ENCODE measurements at places on chromosomes 1 and 21.

DNA sequence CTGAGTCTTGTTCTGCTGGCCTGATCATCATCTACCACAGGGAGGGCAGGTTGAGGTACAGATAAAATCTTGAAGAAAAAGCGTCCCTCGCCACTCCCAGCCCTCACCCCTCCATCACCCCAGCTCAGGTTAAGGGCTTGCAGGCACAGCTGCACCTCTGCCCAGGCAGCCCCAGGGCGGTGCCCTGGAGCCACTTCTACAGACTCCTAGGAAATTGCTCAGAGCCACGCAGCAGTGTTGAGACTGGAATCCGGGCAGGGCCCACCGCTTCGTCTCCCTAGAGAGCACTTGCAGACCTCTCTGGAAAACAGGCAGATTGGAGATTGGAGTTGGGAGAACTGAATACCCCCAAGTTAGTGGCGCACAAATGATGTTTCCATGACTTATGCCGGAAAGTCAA lies 35.3 kb downstream of the VN1R5 start:
- ATAC-seq = no peak

- no peak for ATAC-seq
Measured at GRCh38 chr1:18668750-18669404, 38.2 kb downstream of the PAX7 start.

DNA sequence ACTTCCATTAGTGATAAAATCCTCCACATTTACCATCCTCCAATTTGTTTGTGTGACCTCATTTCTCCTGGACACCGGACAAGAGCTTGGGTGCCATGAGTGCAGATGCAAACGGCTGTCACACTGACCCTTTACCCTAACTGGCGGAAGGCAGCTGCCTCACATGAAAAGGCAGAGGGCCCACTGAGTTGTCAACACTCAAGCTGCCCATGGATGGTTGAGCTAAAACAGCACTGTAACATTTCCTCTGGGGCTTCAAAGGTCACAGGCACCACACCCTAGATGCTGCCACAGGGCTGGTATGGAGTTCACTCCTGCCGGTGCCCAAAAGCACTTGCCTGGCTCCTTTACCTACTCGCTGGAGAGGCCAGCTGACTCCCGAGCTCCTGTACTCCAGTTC lies 653.4 kb downstream of the KCNT2 start:
- ATAC-seq = no peak

DNA sequence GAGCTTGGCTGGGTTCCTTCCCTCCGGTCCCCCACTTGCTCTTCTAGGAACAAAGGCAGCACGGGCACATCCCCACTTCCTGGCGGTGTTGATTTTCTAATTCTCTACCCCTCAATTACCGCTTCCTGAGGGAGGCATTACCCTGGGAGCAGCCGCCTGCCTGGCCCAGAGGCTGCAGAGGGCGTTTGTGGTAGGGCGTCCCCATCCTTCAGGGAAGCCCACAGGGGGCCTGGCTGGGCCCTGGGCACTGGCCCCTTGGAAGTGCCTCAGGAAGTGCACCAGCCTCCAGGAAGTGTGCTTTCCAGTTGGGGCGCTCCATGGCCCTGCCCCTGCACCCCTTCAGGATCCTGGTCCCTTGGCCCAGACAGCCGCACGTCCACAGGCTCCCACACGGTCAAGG lies 42.1 kb upstream of the CASZ1 start:
- no peak for ATAC-seq

DNA sequence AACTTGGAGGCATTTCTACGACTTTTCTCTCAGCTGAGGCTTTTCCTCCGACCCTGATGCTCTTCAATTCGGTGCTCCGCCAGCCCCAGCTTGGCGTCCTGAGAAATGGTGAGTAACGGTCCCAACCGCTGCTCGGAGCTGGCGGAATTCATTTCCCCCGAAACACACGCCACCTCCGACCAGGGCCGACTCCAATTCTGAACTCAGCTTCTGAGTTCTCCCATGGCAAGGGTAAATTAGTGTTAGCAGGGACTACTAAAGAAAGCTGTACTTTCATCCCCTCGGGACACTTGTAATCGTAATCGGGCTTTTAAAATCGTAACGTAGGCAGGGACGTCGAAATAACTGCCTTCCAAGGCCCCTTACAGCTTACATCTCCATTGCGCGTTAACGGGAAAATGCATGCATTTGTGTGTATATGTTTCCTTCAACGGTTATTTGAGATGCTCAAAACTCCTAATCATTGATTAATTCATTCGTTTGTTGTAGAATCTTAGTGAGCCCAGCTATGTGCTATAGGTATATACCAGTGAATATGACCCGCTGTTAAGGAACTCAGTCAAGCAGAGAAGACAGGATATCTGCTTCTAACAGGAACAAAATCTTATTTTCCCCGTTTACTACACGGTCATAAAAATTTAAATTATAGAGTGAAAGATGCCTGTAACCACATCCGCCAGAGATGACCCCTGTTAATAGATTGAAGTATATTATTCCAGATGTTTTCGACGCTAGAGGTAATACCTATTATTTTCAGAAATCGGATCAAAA lies 472 bp downstream of the DTL start:
- peak; percentile 7 for ATAC-seq

- ATAC-seq = peak; percentile 85
Measured at GRCh38 chr21:36079010-36079649, 9.3 kb downstream of the CBR1 start.

GRCh38 chr1:30376054-30376697 lies 347.2 kb downstream of the MATN1 start:
- ATAC-seq = no peak

DNA sequence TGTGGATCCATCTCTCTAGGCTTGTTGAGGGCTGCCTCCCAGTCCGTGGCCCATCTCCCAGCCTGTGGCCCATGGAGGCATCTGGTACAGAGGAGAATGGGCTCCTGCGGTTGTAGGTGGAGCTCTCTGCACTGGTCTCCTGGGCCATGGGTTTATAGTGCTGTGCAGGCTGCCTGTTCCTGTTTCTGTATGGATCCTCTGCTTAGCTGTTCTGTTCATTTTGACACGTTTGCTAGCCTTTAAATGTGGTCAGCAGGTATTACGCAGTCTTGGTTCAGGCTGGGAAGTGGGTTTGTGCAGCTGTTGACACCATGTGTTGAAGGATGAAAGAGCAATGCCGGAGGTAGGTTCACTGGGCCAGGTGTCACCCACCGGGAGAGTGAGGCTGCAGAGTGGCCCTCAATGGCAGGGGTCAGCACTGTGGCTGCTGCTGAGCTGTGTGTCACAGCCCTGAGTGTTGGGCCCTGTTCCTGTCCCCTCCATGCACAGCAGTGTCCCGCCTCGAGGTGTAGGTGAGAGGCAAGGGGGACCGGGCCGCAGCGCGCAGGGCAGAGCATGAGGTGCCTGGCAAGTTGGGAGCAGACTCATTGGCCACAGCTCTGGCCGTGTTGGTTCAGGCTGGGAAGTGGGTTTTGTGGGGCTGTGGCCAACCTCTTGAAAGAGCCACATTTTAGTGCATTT lies 39.0 kb downstream of the SNAP47 start:
- no peak for ATAC-seq

DNA sequence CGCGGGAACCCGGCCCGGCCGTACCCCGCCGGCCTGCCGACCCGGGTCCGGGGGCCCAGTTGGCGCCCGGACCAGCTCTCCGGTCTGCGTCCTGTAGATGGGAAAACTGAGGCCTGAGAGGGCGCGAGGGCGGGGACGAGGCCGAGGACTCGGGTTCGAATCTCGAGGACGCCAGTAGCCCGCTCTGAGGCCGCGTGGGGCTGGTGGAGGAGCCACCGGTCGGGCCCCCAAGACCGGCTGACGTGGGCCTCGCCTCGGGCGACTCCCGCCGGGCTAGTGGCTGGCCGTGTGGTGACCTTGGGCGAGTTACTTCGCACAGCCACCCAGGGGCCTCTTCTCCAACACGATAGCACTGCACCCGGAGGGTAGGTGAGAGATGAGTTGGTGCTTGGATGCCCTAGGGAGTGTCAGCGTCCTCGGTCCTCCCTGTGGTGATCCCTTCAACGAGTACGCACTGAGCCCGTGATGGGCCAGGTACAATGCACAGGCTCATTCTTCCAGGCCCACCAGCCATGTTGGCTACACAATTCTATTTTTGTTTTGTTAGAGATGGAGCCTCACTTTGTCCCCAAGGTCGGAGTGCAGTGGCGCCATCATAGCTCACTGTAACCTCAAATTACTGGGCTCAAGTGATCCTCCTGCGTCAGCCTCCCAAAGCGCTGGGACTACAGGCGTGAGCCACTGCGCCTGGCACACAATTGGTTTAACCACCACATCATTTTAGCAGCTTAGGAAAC lies 404 bp upstream of the SCMH1 start:
- ATAC-seq = no peak

- ATAC-seq = no peak
Measured at GRCh38 chr1:67611846-67612245, 73.2 kb upstream of the GADD45A start.

DNA sequence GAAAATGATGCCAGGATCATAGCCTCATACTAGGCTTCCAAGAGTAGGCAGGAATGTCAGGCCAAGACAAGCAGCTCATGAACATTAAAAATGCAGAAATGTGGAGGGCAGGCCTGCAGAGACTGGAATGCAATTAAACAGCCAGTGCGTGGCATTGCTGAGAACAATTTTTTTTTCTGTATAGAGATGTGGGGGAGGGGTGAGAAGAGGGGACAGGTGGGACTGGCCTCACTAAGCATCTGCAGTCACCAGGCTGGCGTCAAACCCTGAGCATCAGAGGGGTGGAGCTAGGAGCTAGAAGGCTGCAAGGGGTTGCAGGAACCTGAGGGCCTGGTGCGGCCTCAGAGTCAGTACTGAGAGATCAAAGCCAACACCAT lies 114.1 kb downstream of the TNR start:
- no peak for ATAC-seq

- no peak for ATAC-seq
Measured at GRCh38 chr21:42722153-42722552, 68.7 kb downstream of the PDE9A start.

GRCh38 chr1:89361681-89362080 lies 2.2 kb upstream of the GBP6 start:
- ATAC-seq = no peak

DNA sequence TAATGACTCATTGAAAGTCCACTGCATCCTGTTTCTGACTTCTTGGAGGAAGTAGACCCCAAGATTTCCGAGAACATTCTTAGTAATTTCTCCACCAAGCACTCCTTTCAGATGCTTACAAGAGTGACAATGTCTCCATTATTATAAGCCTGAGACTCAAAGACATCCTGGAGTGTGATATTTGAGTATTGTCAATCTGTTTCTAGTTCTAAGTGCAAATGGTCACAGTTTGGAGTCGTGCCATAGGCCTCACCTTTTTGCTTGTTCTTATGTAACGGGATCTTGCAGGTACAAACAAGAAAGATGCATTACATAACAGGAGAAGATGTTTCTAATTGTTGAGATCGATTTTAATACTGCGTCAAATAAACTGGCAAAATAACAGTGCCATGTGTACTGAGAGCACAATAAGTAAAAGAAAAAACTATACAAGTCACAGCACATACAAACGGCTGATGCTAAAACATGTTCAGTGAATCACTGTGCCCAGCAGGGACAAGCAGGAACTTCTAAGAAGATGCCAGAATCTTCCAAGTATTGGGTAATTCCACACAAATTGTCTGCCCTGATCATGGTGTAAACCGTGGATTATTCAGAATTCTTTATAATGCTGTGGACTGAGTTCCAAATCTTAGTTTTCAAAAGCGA lies 54.1 kb downstream of the CD2 start:
- peak; percentile 4 for ATAC-seq

GRCh38 chr1:213060836-213061235 lies 9.8 kb downstream of the RPS6KC1 start:
- no peak for ATAC-seq

DNA sequence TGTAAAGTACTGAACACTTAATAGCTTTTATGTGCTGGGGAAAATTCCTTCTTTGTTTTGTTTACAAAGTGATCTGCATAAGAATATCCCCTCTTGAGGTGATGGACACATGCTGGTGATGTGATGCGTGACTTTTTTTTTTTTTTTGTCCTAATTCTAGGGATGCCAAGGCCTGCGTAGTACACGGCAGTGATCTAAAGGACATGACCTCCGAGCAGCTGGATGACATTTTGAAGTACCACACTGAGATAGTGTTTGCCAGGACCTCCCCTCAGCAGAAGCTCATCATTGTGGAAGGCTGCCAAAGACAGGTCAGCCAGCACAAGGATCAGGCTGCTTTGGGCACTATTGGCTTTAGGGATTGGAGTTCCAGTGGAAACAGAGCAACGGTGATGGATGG lies 24.7 kb downstream of the ATP1A1 start:
- ATAC-seq = no peak

DNA sequence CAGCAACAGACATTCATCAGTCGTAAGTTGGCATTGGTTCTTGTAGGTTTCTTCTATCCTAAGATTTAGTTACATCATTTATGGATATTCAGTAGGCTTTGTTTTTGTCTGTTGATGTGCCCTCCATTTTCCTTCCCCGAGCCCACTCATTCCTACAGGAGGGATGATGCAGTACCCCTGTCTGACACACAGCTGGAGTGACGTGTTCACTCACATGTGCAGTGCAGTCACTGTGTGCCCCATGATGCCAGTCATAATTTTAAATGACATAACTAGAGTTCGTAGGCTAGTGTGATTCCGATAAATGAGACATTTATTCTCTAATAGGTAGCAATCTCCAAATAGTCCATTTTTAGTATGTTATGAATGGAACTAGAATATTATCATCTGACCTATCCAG lies 438.4 kb downstream of the DSCAM start:
- ATAC-seq = no peak

DNA sequence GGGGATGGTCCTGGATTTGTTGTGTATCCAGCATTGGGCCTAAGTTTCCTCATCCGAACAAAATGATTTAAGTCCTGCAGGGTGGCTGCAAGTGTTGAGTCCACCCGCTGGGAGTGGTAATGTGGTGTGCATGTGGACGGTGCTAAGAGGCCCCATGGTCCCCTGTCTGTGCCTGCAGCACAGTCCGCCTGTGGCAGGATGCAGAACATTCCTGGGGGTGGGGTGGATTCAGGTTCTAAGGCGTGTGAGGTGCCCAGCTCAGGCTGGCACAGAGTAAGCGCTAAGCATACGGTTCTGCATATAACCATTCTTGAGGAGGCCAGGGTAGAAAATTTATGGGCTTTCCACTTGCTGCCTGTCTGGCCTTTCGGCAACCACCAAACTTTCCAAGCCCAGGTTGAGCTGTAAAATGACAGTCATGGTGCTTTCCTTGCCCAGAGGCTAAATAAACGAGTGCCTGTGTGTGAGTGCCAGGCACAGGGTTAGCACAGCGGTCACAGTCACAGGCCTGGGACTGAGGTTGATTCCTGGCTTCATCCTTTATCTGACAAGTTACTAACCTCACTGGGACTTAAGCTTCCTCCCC lies 30.7 kb downstream of the SLC2A1 start:
- ATAC-seq = no peak

All from activated CD4-positive, CD25-positive, alpha-beta regulatory T cell treated with anti-CD3 and anti-CD28 coated beads, Interleukin-2, amount 50 U/mL, for 24 hours (primary cell).